Sigmoid colon (tissue), 7 donors: ENCODE measurements at places on chromosomes 5 and 9. TPM values are rescaled to one million over a fixed set of nuclear protein-coding genes. Genes with fewer than 3 reads are reported as not detected.

SPATA31A1 gene
- total RNA-seq = not detected

PWWP2A gene
- total RNA-seq = 29.4 TPM

PLEKHG4B gene
- 0.49 TPM for total RNA-seq

STK32A gene
- 4.7 TPM for total RNA-seq

PCDHGB3 gene
- total RNA-seq = 9.2 TPM
